ENCODE measurements at places on chromosomes 7 and 10. TPM values are rescaled to one million over a fixed set of nuclear protein-coding genes. Genes with fewer than 3 reads are reported as not detected.
A peak's percentile ranks its signal among the peaks of the same experiment; 100 is the strongest.

GRCh38 chr7:43463401-43463980 lies 119.4 kb upstream of the STK17A start:
- no peak for DNase-seq

GRCh38 chr10:93850031-93851015 lies 43.5 kb upstream of the SLC35G1 start:
- DNase-seq = no peak

- peak; percentile 80 for DNase-seq
Measured at GRCh38 chr10:69515699-69516259, 57.4 kb downstream of the NEUROG3 start.

GRCh38 chr7:28762651-28763050 lies 195.5 kb downstream of the TRIL start:
- DNase-seq = no peak

GRCh38 chr7:70241536-70242175 lies 643.4 kb downstream of the AUTS2 start:
- DNase-seq = no peak

DNA sequence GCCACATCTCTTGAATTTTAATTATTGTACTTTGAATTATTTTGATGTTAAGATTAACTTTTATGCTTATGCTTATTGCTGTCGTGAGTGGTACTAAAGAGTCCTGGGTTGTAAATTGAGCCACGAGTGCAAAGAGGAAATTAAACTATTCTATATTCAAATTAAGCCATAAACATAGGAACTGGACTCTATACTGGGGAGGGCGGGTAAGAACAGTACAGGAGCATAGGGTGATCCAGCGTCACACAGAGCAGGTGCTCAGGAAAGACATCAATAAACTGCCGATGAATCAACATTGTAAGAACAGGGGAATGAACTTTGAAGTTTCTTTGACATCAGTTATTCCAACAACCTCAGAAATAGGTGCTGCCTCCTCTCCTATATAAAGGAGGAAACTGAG lies 219.6 kb downstream of the CACNB2 start:
- no peak for DNase-seq

- no peak for DNase-seq
Measured at GRCh38 chr10:24080207-24080606, 128.7 kb upstream of the KIAA1217 start.

DNA sequence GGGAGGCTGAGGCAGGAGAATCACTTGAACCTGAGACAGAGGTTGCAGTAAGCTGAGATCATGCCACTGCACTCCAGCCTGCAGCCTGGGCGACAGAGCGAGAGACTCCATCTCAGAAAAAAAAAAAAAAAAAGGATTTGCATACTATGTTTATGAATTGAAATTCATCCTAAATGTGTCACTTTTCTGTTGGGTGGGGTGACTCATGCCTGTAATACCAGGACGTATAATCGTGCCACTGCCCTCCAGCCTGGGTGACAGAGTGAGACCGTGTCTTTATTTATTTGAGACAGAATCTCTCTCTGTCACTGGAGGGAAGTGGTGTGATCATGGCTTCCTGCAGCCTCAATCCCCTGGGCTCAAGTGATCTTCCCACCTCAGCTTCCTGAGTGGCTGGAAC lies 5.8 kb downstream of the ZNF212 start:
- DNase-seq = no peak

GRCh38 chr7:44187636-44188416 lies 1.4 kb downstream of the GCK start:
- DNase-seq = no peak

- DNase-seq = no peak
Measured at GRCh38 chr10:80730522-80730921, 192.8 kb downstream of the SH2D4B start.

- DNase-seq = peak; percentile 33
Measured at GRCh38 chr10:24958721-24959381, 6.4 kb upstream of the PRTFDC1 start.

GRCh38 chr7:33590916-33591315 lies 314.4 kb upstream of the BMPER start:
- peak; percentile 40 for DNase-seq

DNA sequence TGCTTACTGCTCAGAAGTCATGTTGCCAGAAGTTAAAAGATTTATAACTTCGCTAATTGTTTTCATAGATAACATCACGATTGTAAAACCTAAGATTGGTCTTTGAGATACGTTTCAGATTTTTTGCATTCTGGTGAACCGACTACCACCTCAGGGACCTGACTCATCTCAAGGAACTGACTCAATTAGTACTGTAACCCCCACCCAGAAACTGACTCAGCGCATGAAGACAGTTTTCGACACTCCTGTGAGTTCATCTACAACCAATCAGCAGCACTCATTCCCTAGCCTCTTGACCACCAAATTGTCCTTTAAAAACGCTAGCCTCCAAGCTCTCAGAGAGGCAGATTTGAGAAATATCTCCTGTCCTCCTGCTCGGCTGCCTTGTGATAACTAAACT lies 72.3 kb downstream of the ELMO1 start:
- no peak for DNase-seq

GRCh38 chr7:153406486-153406872 lies 645.7 kb upstream of the DPP6 start:
- DNase-seq = no peak

GRCh38 chr7:35992436-35992835 lies 160.6 kb upstream of the EEPD1 start:
- no peak for DNase-seq

DNA sequence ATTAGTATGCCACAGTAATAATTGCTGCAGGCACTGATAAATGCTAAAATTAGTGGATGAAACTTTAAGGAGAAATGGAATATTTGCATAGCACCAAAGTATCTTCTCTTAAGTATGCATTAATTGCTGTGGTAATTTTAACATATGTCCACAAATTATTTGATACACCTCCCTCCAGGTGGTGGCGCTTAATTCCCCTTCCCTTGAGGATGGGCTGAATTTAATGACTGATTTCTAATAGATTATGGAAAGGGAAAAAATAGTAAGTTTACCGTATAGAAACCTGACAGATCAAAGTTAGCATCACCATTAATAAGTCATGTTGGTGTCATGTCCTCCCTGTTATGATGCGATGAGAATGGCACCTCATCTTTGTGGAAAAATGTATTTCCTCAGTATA lies 519.2 kb downstream of the TFEC start:
- DNase-seq = no peak

- peak; percentile 34 for DNase-seq
Measured at GRCh38 chr7:157139810-157140510, 1.2 kb downstream of the UBE3C start.

The CLCN1 gene
- total RNA-seq = not detected

The FAM25A gene
- not detected for total RNA-seq

The GPR85 gene
- total RNA-seq = 0.42 TPM

The RNF133 gene
- 2.0 TPM for total RNA-seq
